ENCODE measurements at places on chromosomes 4 and X. TPM values are rescaled to one million over a fixed set of nuclear protein-coding genes. Genes with fewer than 3 reads are reported as not detected.

GRCh38 chr4:164828955-164829354 lies 48.0 kb upstream of the APELA start:
- no peak for DNase-seq

Gene GYPA
- 3.7 TPM for total RNA-seq

Gene FREM3
- under 0.01 TPM for total RNA-seq

Gene FAM200B
- 91.7 TPM for total RNA-seq

GRCh38 chrX:39261446-39262147 lies 460.3 kb downstream of the MID1IP1 start:
- DNase-seq, result no peak

DNA sequence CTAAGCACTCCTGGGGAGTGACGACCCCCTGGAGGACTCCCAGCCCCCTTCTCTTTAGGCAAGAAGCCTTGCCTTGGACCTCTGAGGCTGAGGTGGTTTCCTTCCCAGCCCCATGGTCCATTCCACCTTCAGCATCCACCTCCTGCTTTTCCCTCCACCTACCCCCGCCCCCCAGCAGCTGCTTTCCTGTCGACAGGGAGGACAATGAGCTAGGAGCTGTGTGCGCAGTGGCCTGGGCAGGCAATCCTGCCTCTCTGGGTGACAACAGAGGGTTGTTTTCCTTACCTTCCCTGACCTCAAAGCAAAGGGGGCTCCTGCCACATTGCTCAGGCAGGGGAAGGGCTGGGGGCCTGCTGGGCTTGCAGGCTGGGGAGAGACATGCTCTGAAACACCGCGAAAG lies 123.5 kb downstream of the BCOR start:
- no peak for DNase-seq

DNA sequence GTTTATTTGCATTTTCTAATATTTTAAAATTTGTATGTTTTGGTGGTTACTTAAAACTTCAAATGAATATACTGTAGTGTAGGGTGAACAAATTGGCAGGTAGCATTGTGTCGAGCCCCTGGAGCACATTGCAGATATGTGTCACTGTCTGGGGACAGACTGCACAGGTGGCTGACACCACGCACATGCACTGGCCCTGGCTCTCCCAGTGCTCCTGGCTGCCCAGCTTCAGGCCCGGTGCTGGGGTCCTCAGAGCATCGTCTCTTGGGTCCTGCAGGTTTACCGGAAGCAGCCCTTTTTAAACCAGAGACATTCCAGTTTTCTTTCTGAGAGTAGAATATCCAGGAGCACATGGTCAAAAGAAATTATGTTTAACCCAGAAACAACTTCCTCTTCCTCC lies 15.6 kb downstream of the BST1 start:
- no peak for DNase-seq

- no peak for DNase-seq
Measured at GRCh38 chr4:63728480-63729177, 680.6 kb downstream of the TECRL start.

GRCh38 chrX:39619182-39620009 lies 478.4 kb downstream of the BCOR start:
- DNase-seq, result no peak

DNA sequence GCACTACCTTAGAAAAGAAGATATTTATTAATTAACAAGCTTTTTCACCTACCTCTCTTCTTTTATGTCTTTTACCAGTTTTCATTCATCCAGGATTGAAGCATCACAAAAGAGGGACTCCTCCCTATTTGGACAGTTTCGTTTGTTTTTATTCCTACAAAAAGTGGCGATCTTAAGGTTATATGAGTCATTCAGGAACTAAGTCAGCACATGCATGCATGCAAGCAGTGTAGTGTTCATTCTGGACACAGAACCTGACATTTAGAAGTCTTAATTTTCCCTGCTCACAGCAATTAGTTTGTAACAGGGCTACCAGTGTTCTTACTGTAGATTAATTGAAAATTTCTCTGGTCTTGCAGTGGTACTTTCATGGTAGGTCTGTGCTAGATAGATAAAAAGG lies 47.9 kb upstream of the QRFPR start:
- DNase-seq, result no peak

DNA sequence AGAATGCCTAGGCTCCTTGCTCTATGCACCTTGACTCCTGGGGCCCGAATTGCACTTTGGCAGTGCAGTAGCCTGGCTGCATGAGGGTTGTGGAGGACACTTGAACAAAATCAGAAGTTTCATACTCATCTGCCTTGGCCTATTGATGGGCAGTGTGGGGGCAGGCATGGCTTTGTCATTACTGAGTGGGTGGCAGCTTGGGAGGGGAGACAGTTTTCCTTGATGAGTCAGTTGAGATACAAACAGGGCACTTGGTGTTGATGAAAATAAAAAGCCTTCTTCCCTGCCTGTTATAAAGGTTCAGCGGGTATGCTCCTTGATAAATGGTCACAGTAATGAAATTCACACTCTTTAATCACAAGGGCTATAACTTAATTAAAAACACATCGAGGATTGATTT lies 126.8 kb upstream of the MAMLD1 start:
- no peak for DNase-seq

Gene LYAR
- total RNA-seq, result 7.7 TPM

DNA sequence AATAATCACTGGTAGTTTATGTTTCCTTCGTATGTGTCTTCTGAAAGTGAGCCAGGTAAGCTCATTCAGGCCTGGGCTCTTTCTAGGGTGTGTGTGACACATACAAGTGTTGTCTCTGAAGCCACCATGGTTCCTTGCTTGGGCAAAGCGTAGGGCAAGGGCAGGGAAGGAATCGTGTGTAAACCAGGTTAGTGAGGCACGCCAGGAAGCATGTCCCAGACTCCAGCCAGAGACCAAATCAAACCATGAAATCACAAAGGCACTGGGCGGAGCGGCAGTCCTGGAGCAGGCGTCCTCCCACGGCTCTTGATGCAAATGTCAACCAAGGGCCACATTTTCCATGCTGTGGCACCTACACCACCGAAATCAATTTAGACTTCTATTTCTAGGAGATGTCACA lies 67.0 kb downstream of the NYX start:
- no peak for DNase-seq

DNA sequence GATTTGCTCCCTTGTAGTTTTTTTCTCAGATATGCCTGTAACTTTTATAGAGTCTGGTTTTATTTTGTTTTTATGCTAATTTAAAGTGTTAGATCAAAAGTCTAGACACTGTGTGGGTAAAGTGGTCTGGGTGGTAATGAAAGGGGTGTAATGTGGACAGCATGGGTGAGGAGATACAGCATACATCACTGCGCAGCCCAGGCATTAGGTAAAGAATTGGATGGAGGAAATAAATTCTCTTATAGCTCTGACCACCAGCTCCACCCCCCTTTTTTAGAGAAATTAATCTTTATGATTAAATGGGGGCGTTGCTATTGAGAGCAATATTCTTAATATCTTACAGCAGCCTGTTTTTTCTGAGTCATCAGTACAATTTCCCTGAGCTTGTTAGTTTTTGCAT lies 163.9 kb upstream of the IGFBP7 start:
- DNase-seq, result no peak

DNA sequence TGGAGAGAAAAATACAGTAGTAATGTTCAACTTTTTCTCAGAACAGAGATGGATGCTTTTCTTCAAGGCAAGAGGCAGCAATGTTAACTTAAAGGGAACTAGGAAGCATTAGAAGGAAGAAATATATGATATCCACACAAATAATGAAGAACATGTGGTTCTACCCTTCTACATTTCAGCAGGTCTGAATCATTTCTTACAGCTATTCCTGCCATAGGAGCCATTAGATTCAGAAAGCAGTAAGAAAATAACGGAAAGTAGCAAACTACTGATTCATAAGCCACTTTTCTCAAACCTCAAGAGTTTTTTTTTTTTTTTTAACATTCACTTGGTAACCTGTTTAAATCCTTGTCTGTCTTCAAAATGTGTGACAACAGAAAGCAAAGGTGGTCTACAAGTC lies 1251.6 kb upstream of the AGA start:
- DNase-seq, result no peak

DNA sequence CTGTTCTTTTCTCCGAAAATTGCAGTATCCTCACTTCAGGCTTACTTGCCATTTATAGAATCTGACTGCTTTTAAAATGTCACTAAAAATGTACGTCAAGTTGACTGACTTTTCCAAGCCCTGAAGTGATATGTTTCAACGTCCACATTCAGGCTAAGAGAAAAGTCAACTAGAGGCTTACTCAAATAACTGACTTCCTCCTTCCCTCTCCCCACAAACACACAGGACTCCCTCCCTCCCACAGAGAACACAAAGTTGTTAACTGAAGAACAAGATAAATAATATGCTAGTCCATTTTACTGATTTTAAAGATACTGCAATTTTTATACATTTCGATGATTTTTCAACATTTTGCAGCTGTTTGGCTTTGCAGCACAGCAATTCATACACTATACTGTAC lies 13.8 kb upstream of the CDKL2 start:
- DNase-seq, result no peak

DNA sequence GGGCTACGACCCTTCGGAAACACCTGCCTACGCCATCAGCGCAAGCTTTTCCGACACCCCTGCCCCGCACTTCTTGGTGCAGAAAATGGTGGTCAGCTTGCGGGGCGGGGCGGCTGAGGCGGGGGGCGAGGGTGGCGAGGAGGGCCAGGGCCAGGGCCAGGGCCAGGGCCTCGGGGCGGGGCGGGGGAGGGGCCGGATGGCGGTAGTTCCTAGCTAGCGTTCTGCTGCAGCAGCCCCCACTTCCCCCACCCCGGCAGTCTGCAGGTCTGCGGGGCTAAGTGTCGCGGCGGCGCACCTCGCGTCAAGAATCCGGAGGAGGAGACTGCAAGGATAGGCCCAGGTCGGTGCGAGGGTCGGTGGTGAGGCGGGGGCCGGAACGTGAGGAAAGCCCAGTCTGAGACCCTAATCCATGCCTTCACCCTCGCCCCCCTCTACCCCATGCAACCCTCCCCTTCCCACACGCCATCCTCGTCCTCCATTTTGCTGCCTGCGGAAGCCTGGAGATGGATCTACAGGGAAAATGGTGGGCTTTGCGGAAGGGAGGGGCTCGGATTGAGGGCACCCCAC lies 600 bp downstream of the BEX4 start:
- no peak for DNase-seq

Gene BMP3
- 5.7 TPM for total RNA-seq

Gene PCDH19
- total RNA-seq, result 22.8 TPM

DNA sequence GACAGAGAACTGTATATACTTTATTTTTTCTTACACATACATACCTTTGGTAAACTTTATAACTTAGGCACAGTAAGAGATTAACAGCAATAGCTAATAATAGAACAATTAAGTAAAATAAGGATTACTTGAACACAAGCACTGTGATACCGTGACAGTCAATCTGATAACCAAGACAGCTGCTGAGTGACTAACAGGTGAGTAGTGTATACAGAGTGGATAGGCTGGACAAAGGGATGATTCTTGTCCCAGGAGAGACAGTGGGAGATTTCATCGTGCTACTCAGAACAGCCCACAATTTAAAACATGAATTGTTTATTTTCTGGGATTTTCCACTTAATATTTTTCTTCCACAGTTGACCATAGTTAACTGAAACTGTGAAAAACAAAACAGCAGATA lies 411.8 kb downstream of the PPP1R2C start:
- DNase-seq, result no peak

- no peak for DNase-seq
Measured at GRCh38 chr4:111717921-111718320, 427.3 kb upstream of the FAM241A start.

DNA sequence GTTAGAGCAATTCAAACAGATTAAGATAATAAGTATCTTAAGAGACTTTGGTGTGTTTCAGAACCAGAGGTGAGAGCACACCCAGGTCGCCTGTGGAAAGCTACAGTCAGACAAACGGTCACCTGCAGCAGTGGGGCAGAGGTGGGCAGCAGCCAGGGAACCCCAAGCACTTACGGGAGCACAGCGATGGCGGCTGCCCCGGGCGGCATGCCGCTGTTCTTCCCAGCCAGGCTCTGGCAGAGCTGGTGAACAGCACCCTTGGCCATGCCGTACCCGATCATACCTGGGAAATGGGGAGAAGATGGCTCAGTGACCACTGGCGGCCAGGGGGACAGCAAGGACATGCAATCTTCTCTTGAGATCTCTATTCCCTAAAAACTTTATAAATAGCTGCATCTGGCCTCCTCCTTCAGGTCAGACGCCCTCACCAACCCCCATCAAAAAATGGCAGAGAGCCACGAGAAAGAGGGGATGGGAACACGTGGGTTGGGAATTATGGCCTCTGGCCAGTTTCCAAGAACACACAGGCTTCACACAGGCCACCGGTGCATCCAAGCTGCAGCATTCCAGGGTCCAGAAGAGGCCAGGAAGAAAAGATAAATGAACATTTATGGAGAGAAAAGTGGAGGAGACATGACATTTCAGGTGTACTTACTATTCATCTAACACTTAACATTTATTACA lies 19.7 kb downstream of the QDPR start:
- no peak for DNase-seq

DNA sequence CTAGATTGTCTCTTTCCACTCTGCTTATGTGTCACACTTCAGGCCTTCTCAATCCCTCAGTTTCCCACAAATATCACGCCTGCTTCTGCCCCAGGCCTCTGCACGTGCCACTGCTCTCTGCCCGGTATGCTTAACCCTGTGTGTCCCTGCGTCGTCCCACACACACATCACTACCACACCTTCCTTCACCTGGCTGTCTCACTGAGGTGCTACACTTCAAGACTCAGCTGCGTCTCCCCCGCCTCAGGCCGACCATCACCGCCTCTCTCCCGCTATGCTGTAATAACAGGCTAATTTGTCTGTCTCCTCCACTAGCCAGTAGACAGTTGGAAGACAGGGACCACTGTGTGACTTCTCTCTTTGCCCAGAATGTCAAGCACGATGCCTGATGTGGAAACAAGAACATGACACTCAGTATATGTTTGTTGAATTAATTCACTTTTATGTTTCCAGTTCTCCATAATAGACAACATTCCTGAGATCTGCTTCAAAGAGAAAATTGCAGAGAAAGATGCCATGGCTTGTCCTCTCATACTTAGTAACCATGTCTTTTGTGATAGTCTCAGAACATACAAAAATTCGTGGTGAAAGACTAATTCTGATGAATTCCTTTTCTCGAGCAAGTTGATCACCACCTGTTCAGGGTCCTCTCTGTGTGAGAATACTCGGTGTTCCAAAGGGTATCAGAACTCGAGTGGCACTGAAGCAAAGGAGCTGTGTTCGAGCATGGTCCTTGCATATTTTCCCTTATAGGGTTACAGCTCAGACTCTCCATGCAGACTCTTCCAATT lies 54.2 kb downstream of the AFAP1 start:
- no peak for DNase-seq

DNA sequence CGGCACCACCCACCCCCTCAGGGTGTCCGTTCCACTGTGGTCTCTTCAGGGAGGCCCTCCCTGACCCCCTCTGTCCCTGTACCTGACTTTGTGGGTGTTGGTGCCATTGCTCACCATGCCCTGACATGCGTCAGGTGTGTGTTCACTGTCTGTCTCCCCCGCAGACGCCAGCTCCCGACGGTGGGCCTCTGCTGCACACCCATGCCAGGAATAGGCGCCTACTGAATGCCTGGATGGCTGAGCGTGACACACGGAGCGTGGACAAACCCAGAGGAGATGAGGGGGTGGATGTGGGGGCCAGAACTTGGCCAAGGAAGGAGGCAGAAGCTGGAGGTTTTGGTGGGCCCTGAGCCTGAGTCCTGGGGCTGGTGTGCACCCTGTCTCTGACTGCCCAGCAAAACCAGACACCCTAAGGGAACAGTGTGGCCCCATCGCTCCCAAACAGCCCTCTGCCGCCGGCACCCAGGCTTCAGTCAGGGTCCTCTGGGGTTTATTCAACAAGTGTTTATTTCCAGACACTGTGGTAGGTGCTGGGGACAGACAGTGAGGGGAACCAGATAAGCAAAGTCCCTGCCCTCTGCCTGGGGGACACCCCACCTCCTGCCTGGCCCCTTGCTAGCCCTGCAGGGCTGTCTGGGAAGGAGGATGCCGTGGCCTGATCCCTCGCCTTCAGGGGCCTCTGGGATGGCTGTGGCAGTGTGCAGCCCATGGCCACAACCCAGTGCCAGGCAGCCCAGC lies 76.9 kb downstream of the WFS1 start:
- no peak for DNase-seq
